AG10803 (cell line): ENCODE measurements at places on chromosomes 12 and 14.

DNA sequence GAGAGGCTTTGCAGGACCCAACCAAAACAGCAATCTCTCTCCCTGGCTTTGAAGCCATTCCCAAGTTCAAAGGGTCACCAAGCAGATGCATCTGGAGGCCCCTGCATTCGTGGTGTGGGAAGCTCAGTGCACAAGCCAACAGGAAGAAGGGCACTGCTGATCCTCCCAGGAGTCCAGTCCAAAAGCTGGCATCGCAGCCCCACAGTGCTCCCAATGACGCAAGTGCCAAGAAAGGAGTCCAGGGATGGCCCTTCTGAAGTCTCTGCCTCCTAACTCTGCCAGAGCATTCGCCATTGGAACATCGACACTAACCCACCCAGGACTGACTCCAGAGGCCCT lies 25.1 kb downstream of the PXN start:
- DNase-seq, result no peak

- no peak for DNase-seq
Observed at GRCh38 chr12:116347265-116347664, 69.8 kb upstream of the MED13L start.

DNA sequence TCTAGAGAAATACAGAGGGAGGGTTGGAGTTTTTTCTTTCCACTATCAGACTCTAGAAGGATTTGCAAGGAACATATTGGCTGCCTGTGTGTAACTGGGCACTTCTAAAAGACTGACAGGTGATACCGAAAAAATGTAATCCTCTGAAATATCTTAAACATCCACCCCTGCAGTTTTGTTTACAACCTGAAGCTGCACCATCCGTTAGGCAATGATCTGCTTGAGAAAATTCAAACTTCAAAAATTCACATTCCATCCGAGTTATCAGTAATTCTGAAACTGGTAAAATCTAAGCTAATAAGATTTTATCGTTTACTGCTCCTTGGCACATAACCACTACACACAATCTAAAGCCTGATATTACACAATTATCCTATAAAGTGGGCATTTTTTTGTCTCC lies 528.6 kb downstream of the FUT8 start:
- DNase-seq, result no peak

DNA sequence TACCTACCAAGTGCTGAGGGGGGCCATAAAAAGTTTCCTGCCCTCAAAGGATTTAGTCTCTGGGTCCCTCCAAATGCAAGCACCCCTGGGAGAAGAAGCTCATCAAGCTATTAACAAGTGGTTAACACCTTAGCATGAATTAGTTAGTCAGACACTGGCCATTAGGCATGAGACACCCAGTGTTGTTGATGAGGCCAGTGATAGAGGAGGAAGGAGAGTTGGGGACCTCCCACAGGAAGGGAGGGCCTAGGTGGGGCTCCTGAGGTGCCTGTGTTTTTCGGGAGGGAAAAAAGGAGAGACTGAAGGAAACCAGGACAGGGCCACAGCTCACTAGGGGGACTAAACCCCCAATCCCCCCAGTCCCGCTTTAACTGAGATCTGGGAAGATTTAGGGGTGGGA lies 4.5 kb upstream of the KRT71 start:
- DNase-seq, result no peak

DNA sequence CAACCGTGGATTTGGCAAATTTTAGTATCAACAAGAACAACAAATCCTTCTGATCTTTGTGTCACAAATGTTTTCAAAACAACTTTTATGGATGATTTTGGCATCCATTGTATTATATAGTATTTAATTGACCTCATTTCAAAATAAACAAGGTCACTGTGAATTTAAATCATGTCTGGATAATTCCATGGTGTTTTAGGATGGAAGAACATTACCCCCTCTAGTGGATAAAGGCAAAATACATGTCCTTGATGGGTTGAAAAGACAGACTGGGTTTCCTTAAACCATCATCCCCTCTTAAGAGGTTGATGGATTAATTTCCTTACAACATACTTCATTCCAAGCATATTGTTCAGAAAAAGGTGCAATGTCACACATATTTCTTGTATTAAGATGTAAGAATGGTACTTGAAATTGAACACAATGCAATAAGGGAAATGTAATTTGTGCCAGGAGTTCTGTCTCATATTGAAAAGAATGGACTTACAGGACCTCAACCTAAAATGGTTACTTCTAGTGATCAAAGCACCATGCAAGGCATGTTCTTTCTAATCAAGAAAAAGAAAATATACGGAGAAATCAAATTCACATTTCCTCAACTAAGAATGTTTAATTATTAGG lies 352.0 kb downstream of the BCAT1 start:
- peak; percentile 38 for DNase-seq

DNA sequence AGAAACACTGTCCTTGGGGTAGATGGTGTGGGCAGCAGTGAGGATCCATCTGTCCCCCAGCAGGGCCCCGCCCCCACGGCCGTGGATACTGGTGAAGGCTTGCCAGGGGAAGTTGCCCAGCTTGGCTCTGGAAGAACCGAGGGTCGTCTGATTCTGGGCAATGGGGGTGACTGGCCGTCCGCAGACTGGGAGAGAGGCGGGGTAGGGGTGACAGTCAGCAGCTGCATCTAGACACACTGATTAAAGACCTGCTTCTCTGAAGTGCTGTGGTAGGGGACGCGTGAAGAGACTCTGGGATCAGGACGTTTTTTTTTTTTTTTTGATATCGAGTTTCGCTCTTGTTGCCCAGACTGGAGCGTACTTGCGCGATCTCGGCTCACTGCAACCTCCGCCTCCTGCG lies 4.7 kb upstream of the C1R start:
- DNase-seq, result no peak

DNA sequence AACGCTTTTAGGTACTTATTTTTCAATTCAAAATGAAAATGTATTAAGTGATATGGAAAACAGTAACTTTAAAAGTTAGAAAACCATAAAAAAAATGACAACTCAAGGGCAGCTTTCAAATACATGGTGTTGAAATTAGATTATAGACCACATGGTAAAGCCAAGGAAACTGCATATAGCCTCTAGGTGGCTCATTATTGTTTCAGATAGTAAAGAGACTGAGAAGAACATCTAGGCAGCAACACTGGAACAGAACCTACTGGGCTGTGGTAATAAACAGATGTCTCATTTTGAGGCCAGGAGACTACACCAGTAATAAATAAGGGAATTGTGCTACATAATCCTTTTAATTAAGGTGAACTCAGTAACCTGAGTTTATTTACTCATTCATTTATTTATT lies 13.0 kb downstream of the FBXO33 start:
- peak; percentile 22 for DNase-seq

DNA sequence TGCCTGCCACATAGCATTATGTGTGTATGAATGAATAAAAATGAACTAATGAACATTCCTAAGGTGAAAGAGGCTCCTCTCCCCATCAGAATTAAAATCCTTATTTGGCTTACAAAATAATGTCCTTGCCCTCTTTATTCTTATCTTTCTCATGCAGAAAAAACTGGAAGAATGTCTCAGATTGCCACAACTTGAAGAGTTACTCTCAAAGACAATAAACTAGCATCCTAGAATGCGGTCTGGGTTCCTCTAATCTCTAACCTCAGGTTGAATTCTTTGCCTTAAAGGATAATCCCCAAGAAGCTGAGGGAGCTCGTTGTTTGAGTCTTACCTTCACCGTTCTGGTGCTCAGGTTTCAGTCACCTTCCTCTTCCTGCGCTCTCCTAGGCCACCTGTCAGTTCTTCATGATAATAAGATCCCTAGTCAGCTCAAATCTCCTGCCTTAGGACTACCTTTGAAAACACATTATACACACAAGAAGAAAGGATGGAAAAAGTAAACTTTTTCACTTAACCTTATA lies 147.1 kb downstream of the PHLDA1 start:
- no peak for DNase-seq

GRCh38 chr12:77072833-77073495 lies 7.6 kb upstream of the E2F7 start:
- DNase-seq, result no peak

DNA sequence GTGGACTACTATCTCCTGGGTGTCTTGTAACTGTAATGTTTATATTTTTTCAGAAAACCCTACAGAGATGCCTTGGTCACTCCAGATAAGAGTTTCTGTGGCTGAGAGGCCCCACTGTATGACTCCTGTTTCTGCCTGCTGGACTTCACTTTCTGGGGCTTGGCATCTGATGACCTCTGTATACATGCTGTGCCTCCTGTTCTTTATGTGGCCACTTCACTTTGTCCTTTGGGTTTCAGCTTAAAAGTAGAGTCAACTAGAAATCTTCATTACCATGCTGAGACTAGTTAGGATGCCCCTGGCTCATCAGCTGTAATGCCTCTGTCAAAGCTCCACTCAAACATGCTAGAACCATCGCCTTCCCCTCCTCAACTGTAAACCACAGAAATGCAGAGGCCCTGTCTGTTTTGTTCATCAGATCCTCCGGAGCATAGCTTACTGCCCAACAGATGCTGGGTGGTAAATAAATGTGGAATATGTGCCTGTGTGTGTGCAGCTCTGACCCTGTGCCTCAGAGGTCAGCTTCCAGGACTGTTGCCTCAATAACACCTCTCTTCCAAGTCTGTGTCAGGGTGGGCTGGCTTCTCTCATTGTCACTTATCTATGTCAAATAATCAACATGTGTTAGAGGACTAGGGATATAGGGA lies 25.5 kb downstream of the ZNF664 start:
- peak; percentile 36 for DNase-seq

GRCh38 chr14:91897106-91897701 lies 29.9 kb upstream of the TC2N start:
- DNase-seq, result peak; percentile 93

- peak; percentile 70 for DNase-seq
Observed at GRCh38 chr12:18837025-18837424, 99.1 kb downstream of the CAPZA3 start.

DNA sequence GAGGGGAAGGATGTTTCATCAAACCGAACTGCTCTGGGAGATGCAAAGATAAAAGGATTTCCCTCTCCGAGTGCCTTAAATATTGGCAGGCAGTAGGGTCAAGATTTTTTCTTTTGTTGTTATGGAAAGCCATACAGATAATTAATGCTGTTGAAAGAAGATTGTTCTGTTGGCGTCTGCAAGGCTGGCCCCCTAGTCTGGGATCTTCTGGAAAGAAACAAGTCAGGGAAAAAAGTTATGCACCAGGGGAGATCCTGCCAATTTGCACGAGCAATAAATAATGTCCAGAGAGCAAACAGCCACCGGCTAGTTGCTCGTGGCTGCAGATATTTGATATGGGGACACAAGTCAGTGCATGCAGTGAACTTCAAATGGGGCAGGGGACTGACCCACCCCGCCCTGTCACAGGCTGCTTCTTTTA lies 202.1 kb upstream of the MYL2 start:
- no peak for DNase-seq

DNA sequence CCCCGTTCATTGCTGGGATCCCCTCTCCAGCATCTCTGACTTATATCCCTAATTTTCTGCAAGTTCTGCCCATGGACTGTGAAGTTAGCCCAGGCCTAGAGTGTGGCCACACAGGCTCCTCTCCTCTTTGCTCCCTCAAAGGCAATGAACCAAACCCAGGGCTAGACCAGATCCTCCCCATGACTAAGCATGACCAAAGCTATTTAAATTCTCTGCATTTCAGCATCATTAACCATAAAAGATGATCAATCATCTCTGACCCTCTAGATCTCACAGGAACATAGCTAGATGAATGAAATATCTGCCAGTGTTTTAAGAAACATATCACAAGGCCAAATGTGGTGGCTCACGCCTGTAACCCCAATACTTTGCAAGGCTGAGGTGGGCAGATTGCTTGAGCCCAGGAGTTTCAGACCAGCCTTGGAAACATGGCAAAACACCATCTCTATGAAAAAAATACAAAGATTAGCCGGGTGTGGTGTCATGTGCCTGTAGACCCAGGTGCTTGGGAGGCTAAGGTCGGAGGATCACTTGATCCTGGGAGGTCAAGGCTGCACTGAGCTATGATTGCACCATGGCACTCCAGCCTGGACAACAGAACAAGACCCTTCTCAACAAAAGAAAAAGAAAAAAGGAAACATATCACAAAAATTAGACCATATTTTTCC lies 2.2 kb upstream of the KRT3 start:
- peak; percentile 75 for DNase-seq

DNA sequence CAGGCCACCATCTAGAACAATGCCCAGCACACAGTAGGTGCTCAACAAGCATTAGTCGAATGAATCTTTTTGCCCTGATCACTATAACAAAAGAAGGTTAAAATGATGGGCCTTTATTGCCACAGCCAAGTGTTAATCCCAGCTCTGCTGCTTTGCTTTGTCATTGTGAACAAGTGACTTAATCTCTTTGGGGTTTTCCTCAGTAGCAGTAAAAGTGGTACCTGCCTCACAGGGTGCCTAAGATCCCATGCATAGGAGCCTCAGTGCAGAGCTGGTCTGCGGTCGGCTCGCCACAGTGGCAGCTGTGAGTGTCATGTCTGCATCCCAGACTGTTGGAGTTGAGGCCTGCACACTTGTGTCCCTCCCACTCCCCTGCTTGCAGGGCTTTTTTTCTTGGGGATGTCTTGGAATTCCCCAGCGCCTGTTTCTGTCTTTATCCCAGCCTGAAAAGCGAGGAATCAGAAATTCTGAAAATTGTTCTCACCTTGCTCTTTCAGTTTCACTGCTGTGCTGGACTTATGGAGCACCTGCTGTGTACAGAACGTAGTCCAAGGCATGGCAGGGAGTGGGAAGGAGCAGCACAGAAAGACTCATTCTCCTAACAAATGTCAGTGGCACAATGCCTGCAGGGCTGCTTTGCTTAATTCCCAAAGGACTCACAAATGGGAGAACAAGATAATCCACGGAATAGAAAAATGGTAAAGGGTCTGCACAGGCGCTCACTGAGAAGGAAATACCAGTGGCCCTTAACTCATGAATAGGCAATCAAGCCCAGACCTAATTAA lies 90.8 kb downstream of the EML1 start:
- no peak for DNase-seq

DNA sequence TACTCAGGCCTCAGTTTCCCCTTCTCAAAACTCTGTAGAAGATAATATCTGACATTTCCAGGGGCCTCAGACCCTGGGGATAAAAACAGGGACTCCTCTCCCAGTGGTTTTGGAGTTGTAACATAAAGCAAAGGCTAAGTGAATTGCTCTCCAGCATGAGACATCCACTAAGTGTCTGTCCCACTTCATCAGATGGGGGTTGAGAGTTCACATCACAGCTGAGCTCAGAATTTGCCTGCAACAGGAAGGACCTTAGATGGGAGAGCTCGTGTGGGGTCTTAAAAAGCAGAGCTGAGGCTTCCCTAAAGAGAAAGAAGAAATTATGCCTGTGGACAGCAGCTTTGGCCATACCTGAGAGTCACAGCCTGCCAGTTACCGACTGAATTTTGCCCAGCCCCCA lies 61.1 kb downstream of the TBX5 start:
- no peak for DNase-seq

- no peak for DNase-seq
Observed at GRCh38 chr12:92210071-92210470, 64.4 kb upstream of the BTG1 start.
